ENCODE measurements at places on chromosomes 4 and X. TPM values are rescaled to one million over a fixed set of nuclear protein-coding genes. Genes with fewer than 3 reads are reported as not detected.

DNA sequence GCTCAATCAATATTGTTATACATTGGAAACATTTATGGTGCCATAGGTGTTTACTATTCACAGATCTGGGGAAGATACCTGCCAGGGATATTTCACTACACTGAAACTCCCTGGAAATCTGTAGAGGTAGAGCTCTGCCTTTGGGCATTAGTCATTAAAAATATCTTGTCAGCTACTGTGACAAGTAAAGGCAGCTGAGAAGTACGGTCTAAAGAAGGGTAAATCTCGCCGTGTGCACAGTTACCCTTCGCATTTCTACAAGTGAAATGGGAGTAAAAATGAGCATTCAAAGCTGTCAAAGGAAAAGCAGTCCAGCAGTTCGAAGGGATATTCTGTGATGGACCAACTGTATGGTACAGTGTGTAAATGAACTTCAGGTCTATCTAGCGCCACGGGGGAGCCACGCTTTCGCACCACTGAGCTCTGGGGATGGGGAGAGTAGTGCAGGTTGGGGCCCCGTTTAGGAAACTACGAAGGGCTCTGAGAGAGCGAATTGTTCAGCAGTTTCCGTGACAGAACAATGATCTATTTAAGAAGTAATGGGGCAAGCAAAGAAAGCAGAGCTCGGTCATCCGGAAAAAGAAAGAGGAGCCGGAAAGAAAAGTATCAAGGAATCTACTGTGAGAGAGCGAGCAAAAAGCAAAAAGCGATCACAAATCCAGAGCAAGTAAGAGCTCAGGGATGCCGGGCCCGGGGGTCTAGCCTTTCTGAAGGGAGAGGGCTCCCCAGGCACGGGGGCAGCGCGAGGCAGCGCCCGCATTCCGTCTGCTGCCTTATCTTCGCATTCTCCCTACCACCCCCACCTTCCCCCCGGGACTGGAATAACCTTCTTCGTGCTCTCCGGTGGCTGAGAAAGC lies 646 bp downstream of the TIGD4 start:
- no peak for DNase-seq

The TEX13B gene
- not detected for polyA plus RNA-seq

DNA sequence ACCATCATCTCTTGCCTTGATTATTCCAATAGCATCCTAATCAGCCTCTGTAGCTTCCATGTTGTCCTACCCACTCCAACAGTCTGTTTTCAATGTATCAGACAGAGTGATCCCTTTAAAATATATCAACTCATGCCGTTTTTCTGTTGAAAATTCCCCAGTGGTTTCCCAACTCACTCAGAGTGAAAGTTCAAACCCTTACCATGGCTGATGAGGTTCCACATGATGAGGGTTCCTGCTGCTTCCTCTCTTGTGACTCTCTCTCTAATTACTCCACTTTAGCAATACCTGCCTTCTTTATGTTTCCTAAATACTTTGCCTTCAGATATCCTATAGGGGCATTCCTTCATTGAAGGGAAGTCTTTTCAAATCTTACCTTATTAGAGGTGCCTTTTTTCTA lies 334.7 kb downstream of the PPP1R2C start:
- no peak for DNase-seq

The CDKL2 gene
- polyA plus RNA-seq: 0.48 TPM

Data from naive thymus-derived CD4-positive, alpha-beta T cell (primary cell).